ENCODE measurements at places on chromosomes 7 and 10.
A peak's percentile ranks its signal among the peaks of the same experiment; 100 is the strongest.

GRCh38 chr7:132554446-132554845, 21.8 kb downstream of the PLXNA4 start:
- no peak for DNase-seq

GRCh38 chr7:148727501-148728278, 29.0 kb downstream of the CUL1 start:
- no peak for DNase-seq

DNA sequence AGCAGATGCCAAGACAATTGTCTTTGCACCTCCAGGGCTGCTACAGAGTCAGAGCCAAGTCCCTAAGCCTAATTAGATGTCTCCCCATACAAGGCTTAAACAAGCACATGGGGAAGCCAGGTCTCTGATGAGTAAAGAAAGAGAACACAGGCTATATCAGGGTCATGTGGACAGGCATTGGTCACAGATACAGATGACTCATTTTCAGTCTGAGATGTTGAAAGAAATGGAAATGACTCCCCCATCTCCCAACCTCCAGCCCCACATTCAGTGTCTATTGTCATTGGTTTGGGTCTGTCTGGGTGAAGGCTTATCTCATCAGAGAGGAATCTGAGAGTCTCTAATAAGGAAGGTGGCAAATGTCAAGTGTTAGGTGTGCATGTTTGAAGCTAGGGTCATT, 290.1 kb upstream of the KIAA1217 start:
- no peak for DNase-seq

DNA sequence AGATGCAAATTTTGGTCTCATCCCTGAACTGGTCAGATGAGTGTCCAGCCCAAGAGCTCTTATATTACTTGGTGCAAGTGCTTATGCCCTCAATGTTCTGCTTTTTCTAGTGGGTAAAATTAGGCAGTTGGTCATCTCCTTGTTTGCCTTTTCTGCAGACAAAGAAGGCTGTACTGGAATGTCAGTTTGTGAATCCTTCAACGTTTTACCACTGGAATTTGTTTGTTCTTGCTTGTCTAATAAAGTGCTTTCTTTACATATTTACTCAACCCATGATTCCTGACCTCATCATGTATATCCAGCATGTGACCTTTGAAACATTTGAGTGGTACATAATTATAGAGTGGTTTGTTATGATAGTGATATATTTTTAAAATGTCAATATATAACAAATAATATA, 232.2 kb upstream of the TEX47 start:
- DNase-seq: no peak

- DNase-seq: no peak
Measured at GRCh38 chr10:132471125-132471451, 66.5 kb upstream of the INPP5A start.

DNA sequence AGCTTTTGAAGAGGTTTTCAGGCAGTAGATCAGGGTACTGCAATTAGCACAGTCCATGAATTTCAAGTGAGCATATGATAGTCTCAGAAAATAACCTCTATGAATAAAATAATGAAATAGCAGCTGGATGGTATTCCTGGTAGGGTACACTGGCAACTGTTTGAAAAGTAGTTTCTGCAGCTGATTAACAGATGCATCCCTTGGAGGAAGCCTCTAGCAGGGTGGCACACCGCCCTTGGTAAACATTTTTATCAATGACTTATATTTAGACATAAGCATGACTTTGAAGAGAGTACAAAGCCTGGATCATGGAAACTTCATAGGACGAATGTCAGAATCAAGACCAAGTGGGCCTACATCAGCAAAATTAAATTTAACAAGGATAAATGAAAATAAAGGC, 26.8 kb downstream of the WNT16 start:
- DNase-seq: no peak

DNA sequence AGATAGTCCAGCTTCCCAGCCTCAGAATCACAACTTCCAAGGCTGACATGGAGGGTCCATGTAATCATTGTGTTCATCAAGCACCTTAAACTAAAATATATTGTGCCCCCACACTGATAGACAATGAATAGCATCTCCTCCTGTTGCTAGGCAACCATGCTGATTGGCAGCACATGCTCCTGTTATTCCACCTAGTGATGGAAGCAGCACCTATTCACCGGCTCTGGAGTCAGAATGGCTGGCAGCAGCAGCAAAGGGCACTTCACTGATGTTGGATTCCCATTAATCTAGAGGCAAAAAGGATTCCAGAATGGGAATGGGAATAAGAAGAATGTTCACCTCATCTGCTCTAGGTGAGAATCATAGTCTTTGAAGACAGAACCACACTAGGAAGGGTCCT, 55.0 kb downstream of the RELN start:
- no peak for DNase-seq

DNA sequence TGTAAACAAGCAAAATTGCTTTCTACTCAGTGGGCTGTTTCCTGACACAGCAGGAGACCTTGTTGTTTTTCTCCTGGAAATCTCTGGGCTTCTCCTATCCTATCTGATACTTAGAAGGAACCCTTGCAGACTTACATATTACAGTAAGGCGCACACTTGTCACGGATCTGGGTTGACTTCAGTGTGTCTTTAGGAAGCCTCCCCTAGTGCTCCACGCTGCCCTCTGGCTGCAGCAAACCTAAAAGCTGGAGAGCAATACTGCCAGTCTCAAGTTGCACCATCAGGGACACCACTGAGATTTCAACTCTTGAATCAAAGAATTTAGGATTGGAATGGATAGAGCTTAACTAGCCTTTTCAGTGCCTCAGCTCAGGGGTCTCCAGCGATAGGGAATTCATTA, 495.3 kb downstream of the LRMDA start:
- DNase-seq: peak; percentile 10

DNA sequence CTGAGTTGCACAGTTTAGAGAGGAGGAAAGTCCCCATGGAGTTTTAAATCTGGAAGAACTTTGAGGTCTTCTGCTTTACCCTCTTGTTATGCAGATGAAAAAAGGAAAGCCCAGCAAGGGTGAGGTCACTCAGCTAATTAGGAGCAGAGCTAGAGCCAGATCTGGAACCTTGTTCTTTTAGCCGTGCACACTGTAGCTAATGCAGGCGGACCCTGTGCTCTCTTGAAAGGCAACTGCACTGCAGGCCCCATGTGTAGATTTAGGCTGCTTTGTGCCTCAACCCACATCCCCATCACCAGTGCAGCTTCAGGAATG, 63.4 kb downstream of the SYPL1 start:
- DNase-seq: peak; percentile 59

DNA sequence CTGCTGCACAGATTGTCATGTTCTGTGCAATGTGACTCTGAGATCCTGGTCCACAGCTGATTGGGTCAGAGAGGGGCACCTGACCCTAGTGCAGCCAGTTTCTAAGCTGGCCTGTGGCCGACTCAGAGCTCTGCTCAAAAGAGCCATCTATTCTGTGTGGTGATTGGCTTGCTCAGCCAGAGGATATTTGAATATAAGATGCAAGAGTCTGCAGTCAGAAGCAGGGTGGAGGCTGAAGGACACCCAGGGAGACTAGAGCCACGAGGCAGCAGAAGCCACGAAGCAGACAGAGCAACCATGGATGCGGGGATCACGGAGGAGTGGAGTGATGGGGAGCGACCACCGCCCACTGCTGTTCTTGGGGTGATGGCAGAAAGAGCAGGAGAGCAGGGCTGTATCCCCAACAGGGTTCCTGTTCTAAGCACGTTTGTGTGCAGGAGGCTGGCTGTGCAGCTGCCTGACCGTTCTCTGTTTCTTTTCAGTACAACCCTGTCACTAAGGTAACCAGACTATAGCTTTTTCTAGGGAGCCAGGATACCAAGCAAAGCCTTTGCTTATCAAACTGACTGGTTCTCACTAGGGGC, 19.5 kb upstream of the RHEB start:
- DNase-seq: peak; percentile 38

DNA sequence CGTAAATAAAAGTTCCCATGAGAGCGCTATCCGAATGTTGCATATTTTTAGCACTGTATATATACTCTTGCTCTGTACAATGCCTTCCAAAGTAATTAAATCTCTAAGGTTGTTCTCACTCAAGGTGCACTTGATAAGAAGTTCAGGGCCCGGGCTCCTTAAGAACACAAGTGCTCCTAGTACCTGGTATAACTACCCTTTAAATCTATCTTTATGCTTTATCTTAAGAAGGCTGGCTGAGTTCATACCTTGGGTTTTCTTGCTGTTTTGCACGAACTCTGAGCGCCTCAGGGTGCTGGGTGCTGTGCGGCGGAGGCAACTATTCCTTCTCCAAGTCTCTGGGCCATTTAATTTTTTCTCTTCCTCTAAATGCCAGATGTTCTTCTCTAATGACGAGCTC, 80.4 kb downstream of the DNMBP start:
- no peak for DNase-seq

GRCh38 chr10:116888380-116889055, 39.2 kb downstream of the ENO4 start:
- peak; percentile 64 for DNase-seq

DNA sequence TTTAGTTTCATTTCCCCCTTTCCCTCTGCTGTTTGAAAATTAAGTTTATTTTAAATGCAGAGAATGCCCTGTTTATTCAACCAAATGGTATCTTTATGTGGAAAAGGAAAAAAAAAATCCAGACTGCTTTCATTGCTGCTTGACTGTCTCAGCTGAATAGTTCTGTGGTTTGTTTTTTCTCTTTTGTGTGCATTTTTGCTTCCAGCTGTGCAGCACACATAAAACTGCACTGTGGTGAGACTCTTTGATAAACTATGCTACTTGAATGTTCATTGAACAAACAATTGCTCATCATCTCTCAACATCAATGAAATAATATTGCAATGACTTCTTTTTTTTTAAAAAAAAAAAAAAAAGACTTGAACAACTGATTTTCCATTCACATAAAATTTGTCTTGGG, 78.6 kb upstream of the GLI3 start:
- peak; percentile 21 for DNase-seq

- DNase-seq: no peak
Measured at GRCh38 chr7:106802589-106802988, 62.5 kb upstream of the PIK3CG start.

DNA sequence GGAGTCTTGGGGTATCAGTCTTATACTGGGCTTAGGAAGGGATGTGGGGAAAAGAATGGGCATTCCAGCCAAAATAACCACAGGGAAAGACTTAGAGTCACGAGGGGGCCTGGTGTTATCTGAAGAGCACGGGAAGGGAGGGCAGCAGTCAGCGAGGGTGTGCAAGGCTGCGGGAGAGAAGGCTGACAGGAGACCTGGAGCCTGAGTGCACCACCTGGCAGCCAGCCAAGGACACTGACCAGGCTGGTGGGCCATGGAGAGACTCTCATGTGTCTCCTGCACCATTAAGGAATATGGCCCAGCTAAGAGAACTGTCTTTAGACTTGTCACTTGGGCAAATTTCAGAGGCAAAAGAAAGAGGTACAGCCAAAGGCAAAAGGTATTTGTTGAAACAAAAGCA, 69.6 kb downstream of the PKD1L1 start:
- no peak for DNase-seq

DNA sequence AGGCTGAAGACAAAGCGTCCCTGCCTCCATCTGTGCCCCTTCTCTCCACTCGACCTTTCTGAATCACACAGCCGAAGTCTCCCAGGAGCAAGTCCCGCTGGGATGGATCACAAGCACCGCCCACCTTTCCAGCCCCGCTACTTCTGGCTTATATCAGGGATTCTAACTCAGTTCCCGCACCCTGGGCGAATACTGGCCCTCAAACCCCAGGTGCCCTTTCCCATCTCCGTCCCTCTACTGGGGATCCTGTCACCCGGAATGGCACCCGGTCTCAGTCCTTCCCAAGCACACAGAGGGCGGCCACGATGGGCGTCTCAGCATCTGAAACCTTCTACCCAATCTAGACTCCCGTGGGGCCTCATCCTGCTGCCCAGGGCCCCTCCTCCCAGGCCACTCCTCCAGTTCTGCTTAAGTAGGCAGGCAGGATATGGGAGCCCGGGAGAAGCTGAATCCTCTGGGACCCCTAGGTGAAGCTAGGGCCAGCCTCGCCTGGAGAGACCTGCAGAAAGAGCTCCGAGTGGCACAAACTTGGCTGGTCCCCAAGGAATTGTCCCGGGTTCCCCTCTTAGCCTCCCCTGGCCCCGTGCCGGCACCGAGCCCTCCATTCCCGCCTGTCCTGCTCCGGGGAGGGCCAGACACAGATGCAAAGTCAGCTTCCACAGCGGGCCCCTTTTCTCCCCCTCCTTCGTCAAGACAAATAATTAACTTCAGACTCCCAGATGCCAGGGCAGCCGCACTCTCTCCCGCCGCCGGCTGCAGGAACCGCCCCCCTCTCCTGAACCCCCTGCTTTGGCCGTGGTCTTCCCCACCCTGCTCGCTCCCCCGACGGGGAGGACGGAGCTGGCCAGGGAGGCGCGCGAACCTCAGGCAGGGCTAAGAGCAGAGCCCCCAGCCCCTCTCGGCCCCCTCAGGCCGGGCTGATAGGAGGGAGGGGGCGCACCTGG, 612 bp downstream of the KCP start:
- peak; percentile 75 for DNase-seq

- no peak for DNase-seq
Measured at GRCh38 chr7:140223515-140224221, 46.9 kb upstream of the KDM7A start.

DNA sequence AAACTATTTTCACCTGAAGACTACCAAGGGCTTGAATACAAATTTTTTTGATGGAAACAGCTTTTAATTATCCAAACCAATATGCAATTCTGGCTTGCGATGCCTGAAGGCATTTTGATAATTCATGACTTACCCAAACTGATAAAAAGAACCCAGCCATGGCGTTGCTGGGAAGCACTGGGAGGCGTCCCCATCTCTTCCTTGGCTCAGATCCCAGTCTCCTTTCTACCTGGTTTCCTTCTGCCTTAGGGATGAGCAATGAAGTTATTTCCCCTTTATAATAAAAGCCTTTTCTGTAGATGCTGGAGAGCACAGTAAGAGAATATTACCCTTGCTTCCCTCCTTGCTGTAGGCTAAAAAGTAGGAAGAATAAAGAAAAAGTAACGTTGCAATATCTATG, 129.1 kb upstream of the ANK3 start:
- no peak for DNase-seq

DNA sequence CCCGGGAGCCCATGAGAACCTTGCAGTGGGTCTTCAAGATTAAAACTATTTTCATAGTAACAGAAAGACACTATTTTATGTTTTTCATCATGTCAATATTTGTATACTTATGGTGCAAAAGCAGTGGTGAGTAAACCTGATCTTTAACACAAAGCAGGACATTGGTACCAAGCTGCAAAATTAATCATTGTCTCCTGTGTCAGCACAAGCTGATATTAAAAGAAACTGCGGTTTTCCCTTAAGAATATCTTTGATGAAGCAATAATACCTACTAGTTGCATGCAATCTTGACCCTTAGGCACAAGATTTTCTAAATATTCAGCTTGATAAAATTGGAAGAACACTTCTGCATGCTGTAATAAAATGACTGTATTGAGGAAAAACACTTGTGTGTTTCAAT, 121.7 kb downstream of the MDFIC start:
- DNase-seq: no peak
